ENCODE measurements at places on chromosomes 7 and 10.

DNA sequence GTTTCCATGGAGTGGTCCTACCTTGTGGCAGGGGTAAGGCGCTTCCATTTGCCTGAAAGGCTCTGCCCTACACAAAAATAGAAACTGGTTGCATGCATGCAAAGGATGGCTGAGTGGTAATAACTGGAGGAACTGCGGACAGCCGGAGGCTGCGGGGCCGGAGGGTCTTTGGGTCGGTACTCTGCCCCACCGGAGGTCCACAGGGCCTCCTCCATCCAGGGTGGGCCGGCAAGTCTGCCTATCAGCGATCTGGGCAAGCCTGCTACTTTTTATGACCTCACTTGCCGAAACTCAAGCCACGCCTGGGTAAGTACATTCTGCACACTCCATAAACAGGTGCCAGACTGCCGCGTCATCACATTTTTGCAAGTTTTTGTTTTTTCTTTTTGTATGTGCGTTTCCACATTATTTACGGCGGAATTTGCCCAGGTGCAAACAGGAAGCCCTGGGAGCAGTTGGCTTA lies 30.0 kb downstream of the TACC2 start:
- no peak for DNase-seq

DNA sequence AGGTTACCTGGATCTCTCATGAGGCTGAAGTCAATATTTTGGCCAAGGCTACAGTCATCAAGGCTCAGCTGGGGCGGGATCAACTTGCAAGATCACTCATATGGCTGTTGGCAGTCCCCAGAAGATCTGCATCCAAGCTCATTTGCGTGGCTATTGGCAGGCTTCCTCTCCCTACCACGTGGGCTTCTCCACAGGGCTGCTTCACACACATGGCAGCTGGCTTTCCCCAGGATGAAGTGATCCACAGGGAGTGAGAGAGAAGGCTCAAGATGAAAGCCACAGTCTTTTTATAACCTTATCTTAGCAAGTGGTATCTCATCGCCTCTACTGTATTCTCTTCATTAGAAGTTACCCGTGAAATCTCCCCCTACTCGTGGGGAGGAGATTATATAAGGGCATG lies 167.4 kb downstream of the TMEM26 start:
- no peak for DNase-seq

- no peak for DNase-seq
Observed at GRCh38 chr10:43002596-43002995, 74.3 kb upstream of the RET start.

GRCh38 chr10:77080361-77081027 lies 557.1 kb downstream of the KCNMA1 start:
- no peak for DNase-seq

- DNase-seq, result no peak
Observed at GRCh38 chr10:61958311-61958710, 56.8 kb downstream of the ARID5B start.

GRCh38 chr7:28130277-28130676 lies 50.3 kb downstream of the JAZF1 start:
- no peak for DNase-seq

DNA sequence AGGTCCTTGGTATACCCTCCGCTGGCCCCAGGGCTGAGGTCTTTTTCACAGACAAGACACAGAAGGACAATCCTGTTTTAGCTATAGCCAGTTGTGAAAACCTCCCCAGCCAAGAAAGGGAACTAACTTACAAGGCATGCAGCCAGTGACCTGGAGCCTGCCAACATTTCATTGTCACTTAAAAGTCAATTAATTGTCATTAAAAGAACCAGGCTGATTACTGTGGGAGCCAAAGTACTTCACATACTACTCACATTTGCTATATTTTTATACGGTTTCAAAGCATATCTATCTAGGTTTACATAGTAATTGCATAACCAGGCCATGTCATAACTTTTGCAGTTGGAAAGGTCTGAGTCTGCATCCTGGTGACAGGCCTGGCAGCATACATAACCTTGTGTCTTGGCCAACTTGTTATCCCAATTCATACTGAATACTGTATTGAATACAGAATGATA lies 31.1 kb downstream of the NRBF2 start:
- DNase-seq, result no peak

DNA sequence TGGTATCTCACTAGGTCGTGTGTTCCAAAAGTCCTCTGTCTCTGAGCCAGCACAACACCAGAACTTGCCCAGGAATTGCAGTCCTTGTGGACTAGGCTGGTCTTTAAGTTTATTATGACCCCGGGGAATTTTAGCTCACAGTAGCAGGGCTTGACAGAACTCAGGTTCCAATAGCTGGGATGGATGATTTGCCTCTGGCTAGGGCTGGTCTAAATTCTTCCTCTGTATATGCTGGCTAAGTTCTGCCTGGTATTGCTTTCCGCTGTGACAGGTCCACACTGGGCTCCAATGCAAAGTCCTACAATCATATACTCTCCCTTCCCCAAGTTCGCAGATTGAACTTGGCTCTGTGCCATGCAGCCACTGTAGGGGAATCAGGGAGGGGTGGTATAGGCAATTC lies 52.5 kb downstream of the FAS start:
- no peak for DNase-seq

GRCh38 chr10:77899080-77899477 lies 27.5 kb downstream of the DLG5 start:
- DNase-seq, result no peak

DNA sequence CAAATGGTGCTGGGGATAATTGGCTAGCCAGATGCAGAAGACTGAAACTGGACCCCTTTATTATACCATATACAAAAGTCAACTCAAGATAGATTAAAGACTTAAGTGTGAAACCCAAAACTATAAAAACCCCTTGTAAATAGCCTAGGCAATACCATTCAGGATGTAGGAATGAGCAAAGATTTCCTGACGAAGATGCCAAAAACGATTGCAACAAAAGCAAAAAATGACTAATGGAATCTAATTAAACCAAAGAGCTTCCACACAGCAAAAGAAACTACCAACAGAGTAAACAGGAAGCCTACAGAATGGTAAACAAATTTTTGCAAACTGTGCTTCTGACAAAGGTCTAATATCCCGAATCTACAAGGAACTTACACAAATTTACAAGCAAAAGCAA lies 30.9 kb upstream of the PLXDC2 start:
- no peak for DNase-seq

GRCh38 chr7:29476916-29477315 lies 86.7 kb upstream of the PRR15 start:
- no peak for DNase-seq

DNA sequence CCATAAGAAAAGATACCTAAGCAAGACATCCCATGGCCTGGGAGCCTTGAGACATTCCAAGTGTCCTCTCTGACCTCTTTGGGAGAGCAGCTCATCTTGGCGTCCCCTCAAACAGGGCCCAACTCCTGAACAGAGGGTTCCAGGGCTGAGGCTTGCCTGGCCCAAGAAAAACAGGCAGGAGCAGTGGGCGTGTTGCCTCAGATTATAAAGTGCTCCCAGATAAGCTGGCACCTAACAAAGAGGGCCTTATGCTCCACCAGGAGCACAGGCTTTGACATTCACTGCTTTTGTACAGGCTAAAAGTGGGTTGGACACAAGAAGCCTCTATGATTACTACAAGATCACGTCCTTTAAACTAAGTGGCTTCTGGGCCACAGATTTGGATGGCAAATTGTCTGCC lies 193.1 kb downstream of the FGFR2 start:
- no peak for DNase-seq

- DNase-seq, result peak; percentile 17
Observed at GRCh38 chr10:49592726-49593563, 17.2 kb upstream of the SLC18A3 start.

- DNase-seq, result no peak
Observed at GRCh38 chr10:5557799-5558771, 33.3 kb downstream of the CALML3 start.

GRCh38 chr10:71239946-71240795 lies 27.8 kb downstream of the UNC5B start:
- no peak for DNase-seq

DNA sequence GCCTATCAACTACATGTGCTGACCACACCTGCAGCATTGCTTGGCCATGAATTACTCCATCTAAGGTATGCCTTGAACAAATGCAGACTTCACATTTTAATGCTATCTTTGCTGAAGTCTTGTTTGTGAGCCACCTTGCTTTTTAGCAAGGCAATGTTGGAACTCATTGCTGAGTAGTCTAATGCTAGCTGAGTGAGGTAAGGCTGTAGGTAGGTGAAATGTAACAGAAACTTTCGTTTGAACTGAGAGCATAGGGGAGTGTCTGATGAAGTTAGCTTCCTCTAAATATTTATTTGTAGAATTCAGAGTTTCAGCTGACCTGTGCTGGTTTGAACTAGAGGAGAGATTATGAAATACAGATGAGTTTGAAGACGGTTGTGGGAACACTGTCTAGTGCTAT lies 238.5 kb downstream of the SEMA3A start:
- DNase-seq, result no peak

DNA sequence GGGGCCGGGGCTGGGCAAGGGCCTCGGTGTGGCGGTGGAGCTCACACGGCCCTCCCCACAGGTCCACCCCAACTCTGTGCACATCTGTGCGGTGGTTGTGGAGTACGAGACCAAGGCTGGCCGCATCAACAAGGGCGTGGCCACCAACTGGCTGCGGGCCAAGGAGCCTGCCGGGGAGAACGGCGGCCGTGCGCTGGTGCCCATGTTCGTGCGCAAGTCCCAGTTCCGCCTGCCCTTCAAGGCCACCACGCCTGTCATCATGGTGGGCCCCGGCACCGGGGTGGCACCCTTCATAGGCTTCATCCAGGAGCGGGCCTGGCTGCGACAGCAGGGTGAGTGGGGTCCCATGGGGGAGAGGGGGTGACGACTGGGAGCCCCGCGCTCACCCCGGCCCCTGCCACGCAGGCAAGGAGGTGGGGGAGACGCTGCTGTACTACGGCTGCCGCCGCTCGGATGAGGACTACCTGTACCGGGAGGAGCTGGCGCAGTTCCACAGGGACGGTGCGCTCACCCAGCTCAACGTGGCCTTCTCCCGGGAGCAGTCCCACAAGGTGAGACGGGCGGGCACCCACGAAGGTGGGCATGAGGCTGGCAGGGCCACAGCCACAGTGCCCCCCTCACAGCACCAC lies 8.8 kb downstream of the TMEM120A start:
- no peak for DNase-seq

DNA sequence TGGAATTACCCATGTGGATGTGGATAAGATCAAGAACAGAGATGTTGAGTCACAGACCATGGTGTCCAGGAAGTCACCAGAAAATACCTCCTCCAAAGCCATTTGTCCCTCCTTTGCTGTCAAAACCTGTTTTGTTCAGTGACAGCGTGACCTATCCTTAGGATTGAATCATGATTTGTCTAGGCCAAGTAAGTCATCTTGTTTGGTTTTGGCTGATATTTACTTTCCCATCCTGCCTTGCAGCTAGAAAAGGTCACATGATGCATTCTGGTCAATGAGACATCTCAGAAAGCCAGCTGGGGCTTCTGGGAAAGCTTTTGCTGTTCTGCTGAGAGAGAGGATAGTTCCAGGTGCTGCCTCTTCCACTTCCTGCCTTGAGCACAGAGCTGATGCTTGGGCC lies 225.3 kb upstream of the ZMIZ1 start:
- DNase-seq, result no peak

- DNase-seq, result no peak
Observed at GRCh38 chr7:99561737-99562051, 3.3 kb downstream of the ZNF655 start.

DNA sequence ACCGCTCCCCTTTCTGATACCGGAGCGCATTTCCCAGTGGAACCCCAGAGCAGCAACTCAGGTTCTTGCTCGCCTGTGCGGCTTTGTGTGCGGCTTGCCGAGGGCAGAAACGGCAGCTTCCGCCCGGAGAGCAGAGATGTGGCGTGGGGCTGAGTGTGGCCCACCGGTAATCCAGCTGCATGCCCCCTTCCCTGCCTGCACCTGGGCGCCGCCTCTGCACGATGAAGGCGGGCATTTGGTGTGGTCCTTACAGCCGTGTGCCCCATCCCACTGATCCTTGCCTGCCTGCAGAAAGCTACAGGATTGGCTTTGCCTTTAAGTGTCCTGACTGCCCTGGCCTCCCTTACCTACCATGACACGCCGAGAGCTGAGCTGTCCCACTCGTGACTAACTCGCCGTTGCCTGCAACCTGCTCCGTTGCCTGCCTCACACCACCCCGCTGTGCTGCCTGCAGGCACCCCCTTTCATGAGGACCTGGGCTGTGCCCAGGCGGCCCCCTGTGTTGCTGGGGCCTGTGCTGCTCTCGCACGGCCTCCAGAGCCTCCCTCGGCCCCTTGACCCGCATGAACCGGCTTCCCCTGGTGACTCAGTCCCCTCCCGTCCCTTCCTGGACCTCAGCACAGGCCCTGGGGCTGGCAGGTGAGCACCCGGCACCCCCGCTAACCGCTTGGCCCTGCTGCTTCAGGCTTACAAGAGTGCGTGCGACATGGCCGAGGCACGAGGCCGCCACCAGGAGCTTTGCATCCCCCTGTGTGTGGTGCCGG lies 48.0 kb downstream of the PITRM1 start:
- DNase-seq, result no peak

DNA sequence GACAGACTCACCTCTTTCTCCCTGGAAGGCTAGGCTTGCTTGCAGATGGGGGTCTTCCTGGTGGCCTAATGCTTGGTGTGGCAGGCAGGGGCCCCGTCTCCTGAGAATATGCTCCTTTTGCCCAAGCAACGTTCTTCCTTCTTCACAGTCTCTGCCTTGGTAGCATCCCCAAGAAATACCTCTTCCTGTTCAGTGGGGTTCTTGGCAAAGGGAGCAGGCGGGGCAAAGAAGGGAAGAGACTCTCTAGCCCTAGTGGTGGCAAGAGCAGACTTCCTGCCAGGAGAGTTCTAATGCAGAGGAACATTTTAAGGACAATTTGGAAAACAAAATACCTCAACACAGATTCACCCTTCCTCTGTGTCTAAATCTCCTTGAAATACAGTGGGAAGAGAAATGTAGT lies at the start of gene CLEC5A:
Gene CLEC5A (minus strand): TSS at position 179 of the 400 bp plus-strand sequence. CDS start 682 bp downstream, outside the sequence.
- no peak for DNase-seq

- DNase-seq, result no peak
Observed at GRCh38 chr10:29022513-29022912, 266.4 kb upstream of the LYZL1 start.

GRCh38 chr7:69162326-69162725 lies 435.9 kb upstream of the AUTS2 start:
- no peak for DNase-seq

- DNase-seq, result no peak
Observed at GRCh38 chr10:34956756-34957155, 133.4 kb downstream of the CUL2 start.

- DNase-seq, result no peak
Observed at GRCh38 chr10:14673189-14673861, 101.4 kb downstream of the FAM107B start.

DNA sequence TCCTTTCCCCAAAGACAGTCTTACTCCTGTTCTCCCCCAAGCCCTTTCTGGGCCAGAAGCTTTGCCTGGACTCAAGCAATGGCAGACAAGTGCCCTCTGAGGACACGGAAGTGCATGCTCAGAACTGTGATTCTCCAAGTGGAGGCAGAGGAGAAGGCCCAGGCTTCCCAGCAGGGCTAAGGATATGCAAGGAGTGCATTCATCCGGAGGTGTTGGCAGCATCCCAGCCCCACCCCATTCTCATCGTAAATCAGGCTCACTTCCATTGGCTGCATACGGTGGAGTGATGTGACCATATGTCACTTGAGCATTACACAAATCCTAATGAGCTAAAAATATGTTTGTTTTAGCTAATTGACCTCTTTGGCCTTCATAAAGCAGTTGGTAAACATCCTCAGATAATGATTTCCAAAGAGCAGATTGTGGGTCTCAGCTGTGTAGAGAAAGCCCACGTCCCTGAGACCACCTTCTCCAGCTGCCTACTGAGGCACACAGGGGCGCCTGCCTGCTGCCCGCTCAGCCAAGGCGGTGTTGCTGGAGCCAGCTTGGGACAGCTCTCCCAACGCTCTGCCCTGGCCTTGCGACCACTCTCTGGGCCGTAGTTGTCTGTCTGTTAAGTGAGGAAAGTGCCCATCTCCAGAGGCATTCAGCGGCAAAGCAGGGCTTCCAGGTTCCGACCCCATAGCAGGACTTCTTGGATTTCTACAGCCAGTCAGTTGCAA lies 1.4 kb upstream of the RBP3 start:
- DNase-seq, result no peak
